ENCODE measurements at places on chromosomes 4 and X. TPM values are rescaled to one million over a fixed set of nuclear protein-coding genes. Genes with fewer than 3 reads are reported as not detected.

Gene ITGB1BP2
- total RNA-seq = 8.1 TPM

Gene NDP
- total RNA-seq = 1.5 TPM

Gene BEX2
- total RNA-seq = 2.5 TPM

Gene CENPI
- 26.1 TPM for total RNA-seq

Gene MBNL3
- 18.9 TPM for total RNA-seq

Gene PASD1
- not detected for total RNA-seq

Gene RTL5
- total RNA-seq = 0.07 TPM

Gene TCEAL2
- not detected for total RNA-seq

Gene ARR3
- not detected for total RNA-seq

Gene XAGE1A
- total RNA-seq = not detected

Gene CPLX1
- total RNA-seq = 0.93 TPM

Gene GPR50
- not detected for total RNA-seq

Gene HAND2
- 0.45 TPM for total RNA-seq

Gene LEF1
- 0.42 TPM for total RNA-seq

Gene USP17L27
- total RNA-seq = not detected

Gene P2RY8
- total RNA-seq = not detected

Gene GAGE12F
- total RNA-seq = not detected

Gene MAOB
- 56.8 TPM for total RNA-seq

Gene SLC2A9
- 1.8 TPM for total RNA-seq

Gene SLC26A1
- total RNA-seq = 0.68 TPM

Gene TADA2B
- total RNA-seq = 15.1 TPM

Gene GAGE2A
- total RNA-seq = not detected

Gene RAB33A
- not detected for total RNA-seq

Gene NR0B1
- not detected for total RNA-seq

Gene SPIN2A
- 1.6 TPM for total RNA-seq

Gene IGFBP7
- total RNA-seq = 20.6 TPM

Gene TMEM35A
- not detected for total RNA-seq

Gene IL1RAPL1
- total RNA-seq = 0.12 TPM

Gene EDA2R
- total RNA-seq = not detected

Gene DUSP9
- 0.27 TPM for total RNA-seq

Gene SMIM9
- total RNA-seq = not detected

Gene CFAP47
- 1.0 TPM for total RNA-seq

Gene MAGEB10
- not detected for total RNA-seq

Gene OPN1MW2
- not detected for total RNA-seq

Gene C4orf50
- total RNA-seq = not detected

Gene SULT1E1
- 2.4 TPM for total RNA-seq

Gene POU3F4
- not detected for total RNA-seq

Gene TBC1D9
- 9.4 TPM for total RNA-seq

Gene PFKFB1
- total RNA-seq = 0.31 TPM

Gene GRSF1
- total RNA-seq = 68.7 TPM

Gene IQSEC2
- 15.2 TPM for total RNA-seq

Gene XG
- not detected for total RNA-seq

Gene SPANXA1
- not detected for total RNA-seq

Gene TRO
- total RNA-seq = not detected

Gene LGI2
- total RNA-seq = 0.86 TPM

Gene MUC7
- not detected for total RNA-seq

Gene FREM3
- total RNA-seq = not detected

Gene ERCC6L
- 11.0 TPM for total RNA-seq

Gene TCP11X2
- not detected for total RNA-seq

Gene CXorf66
- total RNA-seq = not detected

Gene PITX2
- not detected for total RNA-seq

Gene VCX3A
- total RNA-seq = not detected
